MCF 10A (cell line): ENCODE measurements at places on chromosomes 6 and 20. TPM values are rescaled to one million over a fixed set of nuclear protein-coding genes. Genes with fewer than 3 reads are reported as not detected.

- peak overlapping the region; percentile 33 for H3K4me3 ChIP-seq
- no peaks in the 10 kb centered on the region for H3K36me3 ChIP-seq
- peak; percentile 89 for DNase-seq
- H3K27ac ChIP-seq = peak overlapping the region; percentile 57
- peaks cover 13% of the 10 kb centered on the region for H3K4me1 ChIP-seq
Measured at GRCh38 chr6:17032988-17033634, 68.7 kb upstream of the STMND1 start.

DNA sequence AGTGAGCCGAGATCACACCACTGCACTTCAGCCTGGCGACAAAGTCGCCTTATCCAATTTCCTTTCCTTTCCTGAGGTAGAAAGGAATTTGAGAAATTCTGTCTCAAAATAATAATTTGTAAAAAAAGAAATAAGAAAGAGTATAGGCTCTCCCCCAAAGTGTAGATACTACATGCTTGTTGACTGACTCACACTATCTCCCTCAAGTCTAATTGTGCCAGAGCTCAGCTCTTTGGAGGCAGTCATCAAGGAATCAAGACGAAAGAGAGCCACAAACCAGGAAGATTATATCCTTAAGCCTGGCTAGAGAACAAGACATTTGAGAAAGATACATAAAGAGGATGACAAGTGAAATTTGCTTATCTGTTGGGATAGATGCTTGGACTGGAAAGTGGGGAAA lies 3.7 kb upstream of the FKBPL start:
- peaks cover 6% of the 10 kb centered on the region for H3K4me1 ChIP-seq
- H3K36me3 ChIP-seq = peaks cover 18% of the 10 kb centered on the region
- peaks cover 21% of the 10 kb centered on the region for H3K27me3 ChIP-seq
- no peak overlapping the region for H3K27ac ChIP-seq

DNA sequence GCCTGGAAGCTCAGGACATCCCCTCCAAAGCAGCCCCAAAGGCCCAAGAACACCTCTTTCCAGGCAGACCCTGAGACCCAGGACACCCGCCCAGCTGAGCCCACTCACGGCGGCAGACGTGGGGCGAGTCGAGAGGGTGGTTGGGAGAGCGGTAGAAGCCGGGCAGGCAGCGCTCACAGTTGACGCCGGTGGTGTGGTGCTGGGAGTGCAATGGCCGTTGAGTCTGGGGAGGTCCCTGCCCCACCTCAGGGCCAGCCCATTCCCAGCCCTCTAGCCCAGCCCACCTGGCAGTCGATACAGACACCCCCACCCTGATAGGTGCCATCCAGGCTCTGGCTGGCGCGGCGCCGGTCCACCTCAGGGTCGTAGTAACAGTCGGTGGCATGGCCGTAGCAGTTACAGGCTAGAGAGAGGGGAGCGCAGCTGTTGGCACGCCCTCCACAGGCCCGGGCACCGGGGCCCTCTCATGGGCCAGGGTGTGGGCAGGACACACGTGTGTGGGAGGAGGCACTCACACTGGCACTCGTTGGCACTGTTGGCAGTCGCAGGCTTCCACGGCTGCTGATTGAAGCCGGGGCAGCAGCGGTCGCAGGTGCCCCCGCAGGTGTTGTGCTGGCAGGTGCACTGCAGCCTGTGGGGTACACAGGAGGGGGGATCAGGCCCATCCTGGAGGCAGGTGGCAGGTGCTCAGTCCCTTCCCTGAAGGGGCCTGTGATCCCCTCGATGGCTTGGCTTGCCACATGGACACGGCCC lies 20.5 kb downstream of the LAMA5 start:
- H3K4me1 ChIP-seq = peaks cover 12% of the 10 kb centered on the region
- no peak for DNase-seq
- H3K27ac ChIP-seq = no peak overlapping the region
- H3K27me3 ChIP-seq = no peaks in the 10 kb centered on the region
- no peak overlapping the region for H3K4me3 ChIP-seq

- H3K4me3 ChIP-seq = no peak overlapping the region
- H3K27ac ChIP-seq = no peak overlapping the region
- no peak for DNase-seq
- H3K4me1 ChIP-seq = peaks cover 5% of the 10 kb centered on the region
Measured at GRCh38 chr6:43954311-43955131, 172.7 kb downstream of the MRPL14 start.

- H3K27ac ChIP-seq = peak overlapping the region; percentile 27
- peaks cover 100% of the 10 kb centered on the region for H3K36me3 ChIP-seq
- no peak for DNase-seq
- no peak overlapping the region for H3K4me3 ChIP-seq
Measured at GRCh38 chr20:47241345-47241781, 115.1 kb downstream of the ZMYND8 start.

DNA sequence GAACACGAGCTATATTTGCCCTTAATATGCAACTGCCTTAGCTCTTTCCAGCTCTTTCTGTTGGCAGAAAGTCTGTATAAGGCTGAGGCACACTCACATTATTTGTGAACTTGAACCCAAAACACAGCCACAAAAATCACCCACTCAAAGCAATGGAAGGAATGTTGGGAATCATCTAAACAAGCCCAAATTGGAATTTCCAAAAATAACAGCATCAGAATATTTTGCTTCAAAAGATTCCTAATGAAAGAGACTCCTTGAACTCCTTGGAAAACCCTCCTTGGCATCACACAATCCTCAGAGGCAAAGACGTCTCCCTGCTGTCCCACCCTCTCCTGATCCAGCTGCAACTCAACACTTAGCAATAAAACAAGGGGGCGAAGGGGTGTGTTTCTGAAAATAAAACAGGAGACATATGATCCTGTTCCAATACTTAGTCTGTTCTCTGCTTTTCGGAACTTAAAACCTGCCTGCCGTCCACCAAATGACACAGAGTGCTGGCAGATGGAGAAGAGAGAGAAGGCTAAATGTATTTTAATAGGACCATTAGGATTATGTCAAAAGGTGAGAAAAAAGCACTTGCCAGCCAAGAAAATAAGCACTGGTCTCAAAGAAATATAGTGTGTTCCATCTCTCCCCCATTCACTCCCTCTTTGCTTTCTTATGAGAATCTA lies 320.7 kb upstream of the JARID2 start:
- H3K4me3 ChIP-seq = no peak overlapping the region
- H3K4me1 ChIP-seq = peaks cover 3% of the 10 kb centered on the region
- H3K27ac ChIP-seq = no peak overlapping the region
- H3K27me3 ChIP-seq = no peaks in the 10 kb centered on the region

- H3K27me3 ChIP-seq = no peaks in the 10 kb centered on the region
- H3K4me3 ChIP-seq = no peak overlapping the region
- peaks cover 57% of the 10 kb centered on the region for H3K4me1 ChIP-seq
- H3K27ac ChIP-seq = peak overlapping the region; percentile 86
- peak; percentile 70 for DNase-seq
Measured at GRCh38 chr20:19783966-19784401, 25.9 kb downstream of the RIN2 start.

DNA sequence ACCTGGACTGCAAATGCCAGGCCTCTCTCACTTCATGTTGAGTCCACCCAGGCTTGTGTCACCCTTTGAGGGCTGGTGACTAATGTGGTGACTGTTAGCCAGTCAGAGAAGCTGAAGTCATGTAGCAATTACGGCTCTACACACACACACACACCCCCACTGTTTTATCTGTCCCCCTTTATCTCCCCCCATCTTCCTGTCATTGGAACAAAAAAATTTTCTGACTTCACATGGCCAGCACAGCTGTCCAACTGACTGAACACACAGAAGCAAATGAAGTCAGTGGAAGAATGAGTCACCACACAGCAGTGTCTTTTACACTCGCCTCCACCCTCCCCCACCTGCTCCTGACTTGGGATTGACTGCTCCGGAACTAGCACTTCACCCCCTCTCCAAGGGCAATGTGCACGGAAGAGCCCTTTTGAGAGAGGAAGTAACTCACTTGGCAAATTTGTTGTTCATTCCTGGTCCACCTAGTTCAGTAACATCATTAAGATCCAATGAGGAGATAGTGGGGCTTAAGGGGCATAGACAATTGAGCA lies 198.0 kb downstream of the RNF144B start:
- H3K27me3 ChIP-seq = peaks cover 6% of the 10 kb centered on the region
- H3K4me1 ChIP-seq = peaks cover 6% of the 10 kb centered on the region
- H3K36me3 ChIP-seq = no peaks in the 10 kb centered on the region
- no peak overlapping the region for H3K27ac ChIP-seq
- peak; percentile 61 for DNase-seq
- no peak overlapping the region for H3K4me3 ChIP-seq

DNA sequence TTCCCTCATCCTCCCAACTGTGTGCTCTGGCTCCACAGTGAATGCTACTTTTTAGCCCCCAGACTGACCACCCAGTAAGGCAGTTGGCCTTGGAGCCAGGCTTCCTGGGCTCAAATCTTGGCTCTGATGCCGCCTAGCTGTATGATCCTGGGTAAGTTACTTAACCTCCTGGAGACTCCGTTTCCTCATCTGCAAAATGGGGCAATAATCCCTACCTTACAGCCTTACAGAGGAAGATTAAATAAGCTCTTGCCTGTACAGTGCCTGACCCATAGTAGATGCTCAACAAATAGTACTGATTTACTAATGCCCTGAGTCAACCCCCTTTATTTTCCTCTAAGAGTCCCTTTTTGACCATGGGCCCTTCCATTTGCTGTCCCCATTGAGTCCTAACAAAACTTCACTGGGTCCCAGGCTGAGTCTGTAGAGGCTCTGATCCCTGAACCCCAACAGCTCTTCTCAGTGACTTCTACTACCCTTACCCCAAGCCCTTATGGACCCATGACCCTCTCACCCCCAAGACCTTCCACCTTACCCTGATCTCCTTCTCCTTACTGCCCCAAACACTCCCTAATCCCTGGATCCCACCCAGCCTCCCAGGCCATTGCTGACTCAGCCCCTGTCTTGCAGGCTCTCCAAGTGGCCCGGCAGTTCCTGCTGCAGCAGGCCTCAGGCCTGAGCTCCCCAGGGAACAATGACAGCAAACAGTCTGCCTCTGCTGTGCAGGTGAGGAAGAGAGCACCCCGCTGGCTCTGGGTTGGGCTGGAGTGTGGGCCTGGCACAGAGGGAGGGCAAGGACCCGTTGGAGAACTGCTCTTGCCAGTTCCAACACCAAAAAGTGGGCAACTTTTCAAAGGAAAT lies 31.4 kb downstream of the FOXP4 start:
- peak; percentile 67 for DNase-seq
- H3K4me1 ChIP-seq = peaks cover 37% of the 10 kb centered on the region
- peak overlapping the region; percentile 15 for H3K4me3 ChIP-seq
- H3K36me3 ChIP-seq = peaks cover 15% of the 10 kb centered on the region
- H3K27me3 ChIP-seq = no peaks in the 10 kb centered on the region

- peaks cover 6% of the 10 kb centered on the region for H3K36me3 ChIP-seq
- no peak for DNase-seq
- no peaks in the 10 kb centered on the region for H3K27me3 ChIP-seq
Measured at GRCh38 chr6:17396256-17396655, 2.9 kb downstream of the CAP2 start.

Gene HSPA1L
- 0.35 and 0.79 TPM in 2 replicates for total RNA-seq

Gene NKAIN4
- total RNA-seq = not detected in 2 replicates

Gene PLAGL1
- total RNA-seq = 46.4 and 52.1 TPM in 2 replicates

Gene ZC3H12D
- total RNA-seq = 0.29 TPM in 1 of 2 replicates, not detected in the other

Gene SLC35D3
- not detected in 2 replicates for total RNA-seq
